OCI-M1 (cell line): ENCODE measurements at places on chromosomes 12 and 14.

DNA sequence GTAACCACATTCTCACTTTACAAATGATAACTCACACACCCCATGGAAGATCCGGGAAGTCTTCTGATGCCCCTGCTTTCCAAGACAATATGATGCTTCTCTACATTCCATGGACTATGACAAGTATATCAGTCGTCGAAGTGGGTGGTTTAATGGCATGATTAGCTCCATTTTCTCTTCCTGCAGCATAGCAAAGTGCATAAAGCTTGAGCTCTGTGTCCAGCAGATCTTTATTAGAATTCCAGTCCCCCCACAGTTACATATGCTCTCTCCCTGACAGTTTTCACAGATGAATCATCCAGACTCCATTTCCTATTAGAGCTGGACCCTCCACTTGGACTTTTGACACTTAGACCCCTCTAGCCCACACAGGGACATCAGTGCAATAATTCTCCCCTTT is 174.9 kb downstream of the BCAT1 start:
- DNase-seq, result no peak

GRCh38 chr12:90510948-90511347 is 444.0 kb downstream of the CCER1 start:
- no peak for DNase-seq

DNA sequence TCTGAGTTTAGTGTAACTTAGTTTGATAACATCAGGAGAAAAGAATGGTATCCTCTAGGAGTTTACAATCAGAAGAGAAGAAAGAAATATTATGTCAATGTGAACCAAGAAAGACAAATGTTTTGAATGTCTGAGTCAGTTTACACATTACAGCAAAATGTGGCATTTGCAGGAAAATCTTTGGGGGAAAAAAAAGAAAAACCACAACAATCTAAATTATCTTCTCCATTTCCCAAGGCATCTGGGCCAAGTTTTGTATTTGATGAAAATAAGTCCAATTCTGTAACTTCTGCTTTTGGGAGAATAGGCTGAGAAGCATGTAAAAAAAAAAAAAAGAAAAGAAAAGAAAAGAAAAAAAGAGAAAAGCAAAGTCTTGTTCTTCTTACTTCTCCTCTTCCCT is 58.8 kb upstream of the FLRT2 start:
- DNase-seq, result peak; percentile 47

GRCh38 chr14:64337888-64338615 is 43.9 kb upstream of the ESR2 start:
- peak; percentile 70 for DNase-seq

GRCh38 chr12:42482041-42482747 is 107.4 kb downstream of the PRICKLE1 start:
- peak; percentile 79 for DNase-seq

DNA sequence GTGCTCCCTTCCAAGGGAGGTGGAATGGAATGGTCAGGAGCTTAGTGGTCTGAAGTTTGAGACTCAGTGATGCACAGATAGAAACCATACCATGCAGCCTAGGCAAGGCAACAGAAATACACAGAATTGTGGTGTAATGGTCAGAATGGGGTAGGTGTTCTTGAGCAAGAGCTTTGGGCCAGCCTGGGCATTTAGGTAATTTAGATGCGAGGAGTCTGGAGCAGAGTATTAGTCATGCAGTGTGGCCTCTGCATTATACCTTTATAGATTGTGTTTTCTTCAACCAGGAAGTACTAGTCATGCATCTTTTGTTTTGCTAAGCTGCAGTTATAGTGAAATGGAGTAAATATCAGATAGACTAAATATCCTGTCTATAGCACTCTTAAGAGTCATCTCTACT is 118.3 kb downstream of the DAAM1 start:
- DNase-seq, result no peak

DNA sequence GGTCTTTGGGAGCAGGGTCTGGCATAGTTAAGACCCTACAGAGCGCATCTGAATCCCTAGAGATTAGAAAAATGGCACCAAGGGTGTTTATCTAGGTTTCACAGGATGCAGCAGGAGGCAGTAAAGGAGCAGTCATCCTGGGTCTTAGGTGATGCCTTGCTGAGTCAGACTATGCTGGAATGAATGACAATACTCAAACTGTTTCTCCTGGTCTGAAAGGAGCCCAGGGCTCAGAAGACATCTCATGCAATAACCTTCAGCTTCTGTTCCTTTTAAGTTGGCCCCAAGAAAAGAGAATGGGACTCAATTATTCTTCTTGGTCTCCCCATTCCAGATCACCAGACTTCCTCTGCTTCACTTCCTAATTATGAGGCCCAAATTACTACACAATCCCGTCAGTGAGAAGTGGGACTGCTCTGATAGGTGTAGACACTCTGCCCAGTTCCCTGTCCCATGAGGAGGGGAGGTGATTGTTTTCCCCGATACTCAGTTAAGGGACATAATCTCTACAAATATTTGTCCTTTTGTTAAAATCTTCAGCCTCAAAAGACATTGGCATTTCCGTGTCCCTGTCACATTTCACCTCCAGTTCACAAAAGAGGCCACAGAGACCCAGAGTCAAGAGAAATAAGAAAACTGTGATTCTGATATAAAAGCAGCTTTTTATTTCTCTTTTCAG is 14.8 kb upstream of the APOF start:
- DNase-seq, result peak; percentile 47

DNA sequence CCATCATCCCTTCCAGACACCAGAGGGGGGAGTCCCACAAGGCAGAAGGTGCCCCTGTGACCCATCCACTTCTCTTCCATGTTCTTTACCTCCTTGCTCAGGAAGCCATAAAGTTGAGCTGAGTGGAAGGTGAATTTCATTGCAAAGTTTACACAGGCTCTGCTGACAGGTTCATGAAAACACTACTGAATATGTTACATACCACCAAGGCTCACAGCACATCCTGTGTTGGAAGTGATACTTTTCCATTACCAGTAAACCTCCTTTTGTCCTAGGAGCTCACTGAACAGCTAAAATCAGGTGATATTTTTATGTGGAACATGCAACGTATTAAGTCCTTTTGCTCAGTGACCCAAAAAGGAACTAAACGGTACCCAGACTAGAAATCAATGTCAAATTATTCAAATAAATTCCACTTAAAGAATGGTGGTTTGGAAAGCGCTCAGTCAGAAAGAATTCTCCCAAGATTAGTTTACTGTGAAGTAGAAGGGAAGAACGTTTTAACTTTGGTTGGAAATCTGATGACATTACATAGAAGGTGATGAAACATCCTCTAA is 196.2 kb upstream of the NUDT4 start:
- DNase-seq, result no peak

GRCh38 chr14:76331328-76332011 is 44.5 kb upstream of the ESRRB start:
- DNase-seq, result no peak

DNA sequence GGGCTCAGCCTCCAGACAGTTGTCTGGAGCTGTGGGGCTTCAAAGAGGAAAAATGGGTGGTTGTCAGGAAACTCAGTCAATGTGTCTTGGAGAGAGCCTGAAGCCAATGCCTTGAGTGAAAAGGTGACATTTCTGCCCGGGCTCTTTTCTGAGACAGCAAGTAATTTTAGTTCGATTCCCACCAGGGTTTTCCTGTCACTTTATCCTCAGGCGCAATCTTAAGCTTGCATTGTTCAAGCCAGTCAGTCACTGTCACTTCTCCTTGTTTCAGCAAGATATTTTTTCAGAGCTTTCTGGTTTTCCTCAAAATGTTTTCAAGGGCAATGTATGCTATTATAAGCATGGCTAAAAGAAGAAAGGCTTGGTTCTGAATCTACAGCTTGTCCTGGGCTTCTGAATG is 404.7 kb upstream of the SEL1L start:
- no peak for DNase-seq

- no peak for DNase-seq
Measured at GRCh38 chr14:91392623-91393303, 24.9 kb downstream of the CCDC88C start.

- DNase-seq, result no peak
Measured at GRCh38 chr12:94534278-94534677, 74.6 kb upstream of the CEP83 start.

DNA sequence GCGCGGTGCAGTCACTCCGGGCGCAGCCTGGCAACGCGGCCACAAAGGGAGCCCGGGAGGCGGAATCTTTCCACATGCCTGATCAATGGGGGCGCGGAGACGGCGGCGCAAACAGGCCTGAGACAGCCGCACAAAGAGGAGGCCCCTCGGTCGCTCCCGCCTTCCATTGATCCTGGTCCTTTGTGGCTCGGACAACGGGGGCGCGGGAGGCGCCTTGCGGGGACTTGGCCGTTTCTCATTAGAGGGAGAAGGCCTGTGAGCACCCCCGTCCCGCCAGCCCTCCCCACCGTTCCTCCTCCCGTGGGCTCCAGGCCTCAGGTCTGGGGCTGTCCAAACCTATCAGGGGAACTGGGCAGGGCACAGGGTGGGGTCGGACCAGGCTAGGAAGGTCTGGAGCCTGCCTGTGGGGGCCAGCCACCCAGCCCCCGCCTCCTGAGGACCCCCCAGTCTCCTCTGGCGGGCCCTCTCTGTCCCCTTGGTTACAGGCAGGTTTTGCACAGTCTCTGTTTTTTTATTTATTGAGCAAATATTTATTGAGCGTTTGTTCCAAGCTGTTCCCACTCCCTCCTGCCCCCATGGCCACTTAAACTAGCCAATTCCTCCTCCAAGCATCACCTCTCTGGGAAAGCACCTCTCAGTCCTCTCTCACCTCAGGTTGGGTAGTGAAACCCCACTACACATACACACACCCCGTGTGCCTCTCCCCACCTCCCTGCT is 29.0 kb upstream of the MSI1 start:
- DNase-seq, result no peak

GRCh38 chr12:56723889-56724700 is 1.0 kb downstream of the NACA start:
- peak; percentile 68 for DNase-seq

DNA sequence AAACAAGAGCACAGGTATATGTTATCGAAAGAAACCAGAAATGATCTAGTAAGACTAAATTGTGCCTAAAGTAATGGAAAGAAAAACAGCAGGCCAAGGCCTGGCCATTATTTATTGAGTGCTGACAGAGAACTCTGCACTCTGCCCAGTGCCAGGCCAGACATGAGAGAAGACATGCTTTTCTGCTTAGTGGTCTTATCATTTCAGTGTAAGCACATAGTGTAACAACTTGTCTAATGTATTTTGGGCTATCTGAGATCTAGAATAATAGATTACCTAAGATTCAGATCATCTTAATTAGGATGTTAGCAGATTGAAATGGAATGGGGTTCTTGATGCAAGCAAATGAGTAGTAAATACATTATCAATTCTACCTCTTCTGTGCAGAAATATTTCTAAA is 278.3 kb downstream of the AKAP6 start:
- DNase-seq, result no peak

DNA sequence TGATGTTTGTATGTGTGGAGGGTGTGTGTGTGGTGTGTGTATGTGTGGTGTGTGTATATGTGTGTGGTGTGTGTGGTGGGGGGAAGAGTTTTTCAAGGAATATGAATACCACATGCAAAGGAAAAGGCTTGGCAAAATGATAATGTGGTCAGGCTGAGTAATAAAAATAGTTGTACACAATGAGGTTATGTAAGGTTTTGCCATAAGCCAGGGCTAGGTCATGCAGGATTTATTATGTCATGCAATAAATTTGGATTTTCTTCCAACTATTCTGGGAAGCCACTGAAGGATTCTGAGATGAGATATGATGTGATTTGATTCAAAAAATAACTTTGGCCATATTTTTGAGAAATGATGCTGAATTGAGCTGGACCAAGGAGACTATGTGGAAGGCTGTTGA is 1191.6 kb upstream of the SEL1L start:
- no peak for DNase-seq
